ENCODE measurements at places on chromosomes 16 and 17.

DNA sequence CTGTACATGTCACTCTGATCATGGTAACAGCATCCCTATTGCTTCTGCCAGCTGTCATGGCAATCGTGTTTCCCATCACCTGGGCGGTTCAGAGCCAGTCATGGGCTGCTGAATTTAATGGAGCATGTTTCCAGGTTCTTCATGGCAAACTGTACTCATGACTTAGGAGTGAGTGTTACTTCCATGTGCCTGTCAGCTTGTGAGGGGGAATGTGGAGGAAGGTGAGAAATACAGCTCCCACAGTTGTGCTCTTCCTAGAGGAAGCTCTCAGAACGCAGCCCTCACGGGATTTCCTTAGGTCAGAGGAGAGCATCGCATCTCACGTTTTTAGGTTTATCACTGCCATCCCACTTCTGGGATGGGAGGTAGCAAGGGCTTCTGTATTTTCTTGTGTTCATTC lies 28.0 kb upstream of the ARHGAP23 start:
- no peak for DNase-seq

- DNase-seq, result no peak
These were observed 270.6 kb upstream of the PMFBP1 start for GRCh38 chr16:72442385-72443158.

GRCh38 chr17:73516431-73516830 lies 127.8 kb downstream of the SDK2 start:
- DNase-seq, result no peak

DNA sequence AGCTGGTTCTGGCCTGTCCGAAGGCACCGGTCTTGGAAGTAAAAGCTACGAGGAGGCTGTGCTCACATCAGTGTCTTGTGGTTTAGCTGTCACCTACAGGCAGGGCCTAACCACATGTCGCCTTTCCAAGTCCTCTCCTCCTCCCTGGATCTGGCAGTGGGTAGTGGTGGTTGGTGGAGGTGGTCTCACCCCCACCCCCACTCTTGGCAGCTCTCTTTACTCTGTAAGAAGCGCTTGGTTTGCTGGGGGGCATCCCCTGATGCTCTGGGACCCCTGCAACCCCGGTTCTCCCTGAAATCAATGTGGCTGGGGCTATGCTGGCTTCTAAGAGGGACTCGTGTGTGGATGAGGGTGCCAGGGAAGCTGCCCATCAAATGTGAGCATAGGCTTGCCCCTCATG lies 68.3 kb downstream of the WIPI1 start:
- DNase-seq, result no peak

- DNase-seq, result no peak
These were observed 9.2 kb downstream of the SP2 start for GRCh38 chr17:47905221-47905733.

GRCh38 chr16:49734331-49734730 lies 121.6 kb downstream of the ZNF423 start:
- DNase-seq, result no peak

All from stimulated activated CD8-positive, alpha-beta memory T cell treated with anti-CD3 and anti-CD28 coated beads, Interleukin-7, amount 100 ng/mL, for 48 hours (primary cell).